ENCODE measurements at places on chromosomes 6 and 20. TPM values are rescaled to one million over a fixed set of nuclear protein-coding genes. Genes with fewer than 3 reads are reported as not detected.

Gene LST1
- total RNA-seq, result 71.0 TPM

Gene TFAP2D
- not detected for total RNA-seq

Gene C2
- total RNA-seq, result 0.93 TPM

Gene NKAIN4
- total RNA-seq, result not detected

Gene TMEM170B
- 1.2 TPM for total RNA-seq

Gene MTFR2
- total RNA-seq, result 12.7 TPM

Gene PBOV1
- not detected for total RNA-seq

Gene ADGRF4
- not detected for total RNA-seq

Gene BPIFB2
- total RNA-seq, result not detected

Gene PRR18
- not detected for total RNA-seq

Gene ALDH8A1
- 0.24 TPM for total RNA-seq

Gene BNIP5
- not detected for total RNA-seq

Gene RNF182
- not detected for total RNA-seq

Gene CTCFL
- not detected for total RNA-seq

Gene PTCRA
- total RNA-seq, result not detected

Gene MLN
- total RNA-seq, result not detected

Gene POM121L2
- not detected for total RNA-seq

Gene IL20RA
- total RNA-seq, result not detected

Gene C6orf118
- total RNA-seq, result not detected

Gene ZBP1
- total RNA-seq, result 11.7 TPM

Gene SDCBP2
- total RNA-seq, result 2.7 TPM

Gene SLC17A5
- total RNA-seq, result 7.8 TPM

Gene MUC22
- not detected for total RNA-seq

Gene ZC2HC1B
- not detected for total RNA-seq

Gene SH3BGRL2
- total RNA-seq, result 0.14 TPM

Gene CRISP3
- not detected for total RNA-seq

Gene PI16
- 2.8 TPM for total RNA-seq

Gene CALHM5
- not detected for total RNA-seq

Gene TOX2
- total RNA-seq, result 0.93 TPM

Gene RHAG
- not detected for total RNA-seq

Gene WFDC5
- not detected for total RNA-seq

Gene GCNT2
- 4.9 TPM for total RNA-seq

Gene EPPIN
- not detected for total RNA-seq

Gene LPA
- total RNA-seq, result not detected

Gene THBD
- not detected for total RNA-seq

Gene PPIL4
- 19.6 TPM for total RNA-seq

Gene PSORS1C1
- not detected for total RNA-seq

Gene IP6K3
- not detected for total RNA-seq

Gene CD2AP
- total RNA-seq, result 30.2 TPM

Gene DAAM2
- not detected for total RNA-seq

Gene RIPPLY2
- total RNA-seq, result not detected

Gene PGC
- not detected for total RNA-seq

Gene TRIM10
- total RNA-seq, result not detected

Gene LY6G6D
- total RNA-seq, result not detected

Gene SLC12A5
- 0.17 TPM for total RNA-seq

Gene RPS6KA2
- total RNA-seq, result 5.2 TPM

Gene HLA-F
- total RNA-seq, result 312 TPM

Gene HLA-DOB
- 1.4 TPM for total RNA-seq

Data from activated naive CD4-positive, alpha-beta T cell treated with anti-CD3 and anti-CD28 coated beads, Interleukin-2, amount 10 ng/mL, durations not matched to agents 5 hours and 36 hours (primary cell).